Epithelial cell of umbilical artery (primary cell): ENCODE measurements at places on chromosomes 3 and 15. TPM values are rescaled to one million over a fixed set of nuclear protein-coding genes. Genes with fewer than 3 reads are reported as not detected.

The MME gene
- total RNA-seq = 2.6 and 11.7 TPM in 2 replicates

The USP13 gene
- total RNA-seq = 7.1 and 7.8 TPM in 2 replicates

The ADGRG7 gene
- total RNA-seq = 0.30 TPM in 1 of 2 replicates, not detected in the other

The AGBL1 gene
- not detected in 2 replicates for total RNA-seq

The B3GALNT1 gene
- 15.9 and 36.9 TPM in 2 replicates for total RNA-seq

The COPB2 gene
- 216 and 226 TPM in 2 replicates for total RNA-seq

The EFCC1 gene
- 0.32 TPM in 1 of 2 replicates, not detected in the other for total RNA-seq

The DLEC1 gene
- total RNA-seq = not detected in 2 replicates

The THSD4 gene
- 22.6 and 23.1 TPM in 2 replicates for total RNA-seq

The SRGAP3 gene
- under 0.01 TPM in 1 of 2 replicates, not detected in the other for total RNA-seq

The PCLAF gene
- total RNA-seq = 28.9 and 39.2 TPM in 2 replicates

The MUSTN1 gene
- total RNA-seq = not detected in 2 replicates

The GBE1 gene
- 137 and 141 TPM in 2 replicates for total RNA-seq

The TRPM1 gene
- total RNA-seq = under 0.01 TPM in 1 of 2 replicates, not detected in the other

The ITGB5 gene
- 88.3 and 118 TPM in 2 replicates for total RNA-seq

The DUSP7 gene
- 9.6 and 10.4 TPM in 2 replicates for total RNA-seq

The CAMK1 gene
- 39.6 and 59.9 TPM in 2 replicates for total RNA-seq

The CCR2 gene
- not detected in 2 replicates for total RNA-seq

The DHX36 gene
- total RNA-seq = 25.7 and 32.2 TPM in 2 replicates

The IMPG2 gene
- 0.32 and 0.61 TPM in 2 replicates for total RNA-seq

The ROPN1B gene
- not detected in 2 replicates for total RNA-seq

The PLOD2 gene
- 428 and 480 TPM in 2 replicates for total RNA-seq

The GOLGA8J gene
- under 0.01 TPM in 1 of 2 replicates, not detected in the other for total RNA-seq

The CCDC9B gene
- total RNA-seq = 19.5 and 28.4 TPM in 2 replicates

The MINAR1 gene
- 0.30 and 0.97 TPM in 2 replicates for total RNA-seq

The CRYGS gene
- total RNA-seq = 0.65 and 1.5 TPM in 2 replicates

The ARGFX gene
- not detected in 2 replicates for total RNA-seq

The LRIG1 gene
- total RNA-seq = 48.1 and 79.0 TPM in 2 replicates

The TMEM45A gene
- 2.3 and 3.6 TPM in 2 replicates for total RNA-seq

The HESX1 gene
- total RNA-seq = 0.32 and 0.46 TPM in 2 replicates

The INKA1 gene
- total RNA-seq = 14.3 and 16.1 TPM in 2 replicates

The RHCG gene
- 0.32 TPM in 1 of 2 replicates, not detected in the other for total RNA-seq

The SLC6A1 gene
- not detected in 2 replicates for total RNA-seq
